Activated CD4-positive, alpha-beta T cell treated with anti-CD3 and anti-CD28 coated beads for 4 hours (primary cell): ENCODE measurements at places on chromosomes 7 and 10.

GRCh38 chr10:6603142-6604125, 23.4 kb upstream of the PRKCQ start:
- DNase-seq: no peak

GRCh38 chr7:39567294-39567693, 1.1 kb downstream of the YAE1 start:
- no peak for DNase-seq

- peak; percentile 52 for DNase-seq
These were observed 72.6 kb upstream of the PDLIM1 start for GRCh38 chr10:95363303-95363912.

- no peak for DNase-seq
These were observed 79.4 kb upstream of the LRRN3 start for GRCh38 chr7:111011520-111011919.

DNA sequence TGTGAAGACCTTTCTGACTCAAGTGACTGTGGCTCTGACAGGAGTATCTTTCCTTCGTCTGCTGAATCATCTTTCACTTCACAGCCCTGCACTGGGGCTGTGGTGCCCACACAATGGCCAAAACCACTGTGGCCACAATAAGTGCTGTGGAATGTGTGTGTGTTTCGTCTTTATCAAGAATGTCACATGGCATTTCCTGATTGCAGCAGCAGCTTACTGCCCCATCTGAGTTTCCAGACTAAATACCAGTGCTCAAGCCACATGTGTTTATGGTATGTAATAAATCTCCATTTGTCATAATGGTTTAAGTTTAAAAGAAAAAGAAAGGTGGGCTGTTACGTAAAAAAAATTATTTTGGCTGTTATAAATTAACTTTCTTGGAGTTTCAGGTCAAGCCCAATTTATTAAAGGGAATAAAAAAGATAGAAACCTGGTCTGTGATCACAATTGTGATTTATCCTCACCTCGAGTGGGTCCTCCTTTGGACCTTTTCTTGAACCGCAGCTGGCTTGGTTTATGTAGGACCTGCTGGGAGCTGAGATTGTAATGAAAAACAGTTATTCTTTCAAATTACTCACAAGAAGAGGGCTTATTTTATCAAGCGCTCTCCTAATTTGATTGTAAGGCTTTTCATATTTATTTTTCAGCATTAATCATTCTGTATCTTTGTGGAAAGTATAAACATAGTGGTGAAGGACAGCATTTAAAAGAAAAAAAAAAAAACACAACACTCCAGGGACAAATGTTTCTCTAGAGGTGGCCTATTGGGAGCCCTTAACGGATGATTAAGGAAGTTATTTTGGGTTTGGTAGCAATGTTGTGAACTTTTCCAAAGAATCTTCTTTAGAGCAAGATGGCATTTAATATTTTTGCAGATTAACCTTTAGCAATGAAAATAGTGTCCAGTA, 116.2 kb downstream of the LRMDA start:
- no peak for DNase-seq

DNA sequence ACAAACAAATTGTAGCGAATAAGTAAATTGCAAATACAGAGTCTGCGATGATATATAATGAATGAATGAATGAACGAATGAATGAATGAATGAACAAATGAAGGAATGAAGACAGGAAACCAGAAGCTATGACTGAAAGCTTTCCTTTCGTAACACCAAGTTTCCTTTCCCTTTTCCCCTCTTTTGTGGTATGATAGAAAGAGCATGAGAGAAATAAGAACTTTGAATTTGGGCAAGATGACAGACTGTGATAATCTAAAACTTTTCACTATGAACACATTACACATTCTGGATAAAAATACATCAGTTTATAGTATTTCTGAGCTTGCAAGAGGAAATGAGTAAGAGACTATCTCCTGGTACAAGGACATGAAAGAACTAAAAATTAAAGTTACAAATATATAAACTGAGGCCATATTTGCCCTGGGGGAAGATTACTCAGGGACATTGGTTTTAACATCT, 8.4 kb upstream of the UCN3 start:
- DNase-seq: no peak

DNA sequence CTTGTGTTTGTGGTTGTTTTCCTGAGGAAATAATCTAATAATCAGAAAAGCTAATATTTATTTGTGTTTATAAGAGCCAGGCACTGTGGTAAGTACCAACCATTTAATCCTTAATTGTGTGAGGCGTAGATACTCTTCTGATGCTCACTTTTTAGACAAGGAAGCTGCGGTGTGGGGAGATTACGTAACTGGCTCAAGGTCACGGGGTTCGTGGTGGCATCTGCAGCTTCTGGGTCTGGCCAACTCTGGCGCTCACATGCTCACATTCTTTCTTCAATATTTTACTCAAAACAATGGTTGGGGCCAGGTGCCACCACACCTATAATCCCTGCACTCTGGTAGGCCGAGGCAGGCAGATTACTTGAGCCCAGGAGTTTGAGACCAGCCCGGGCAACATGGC, 77.6 kb downstream of the RALA start:
- no peak for DNase-seq

DNA sequence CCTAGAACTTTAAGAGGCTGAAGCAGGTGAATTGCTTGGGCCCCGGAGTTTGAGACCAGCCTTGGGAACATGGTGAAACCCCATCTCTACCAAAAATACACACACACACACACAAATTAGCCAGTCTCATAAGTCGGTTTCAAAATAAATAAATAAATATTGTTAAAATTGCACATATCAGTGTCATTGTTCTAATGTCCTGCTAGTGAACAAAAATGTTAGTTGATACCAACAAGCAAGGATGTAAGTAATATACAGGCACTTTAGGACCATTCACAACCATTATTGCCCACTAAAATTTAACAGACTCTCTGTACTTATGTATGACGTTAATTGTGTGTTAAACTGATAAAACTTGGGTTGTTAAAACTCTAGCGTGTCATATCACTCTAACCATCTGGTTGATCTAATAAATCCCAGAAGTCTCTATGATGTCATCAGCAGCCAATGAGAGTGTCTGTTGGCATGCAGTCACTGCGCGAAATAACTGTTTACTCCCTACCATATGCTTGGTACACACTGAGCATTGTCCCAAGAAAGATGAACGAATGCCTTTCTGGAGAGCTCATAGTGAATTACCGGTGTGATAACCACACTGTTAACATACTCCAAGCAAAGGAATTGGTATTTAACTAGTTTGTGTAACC, 30.4 kb upstream of the OTUD1 start:
- no peak for DNase-seq

DNA sequence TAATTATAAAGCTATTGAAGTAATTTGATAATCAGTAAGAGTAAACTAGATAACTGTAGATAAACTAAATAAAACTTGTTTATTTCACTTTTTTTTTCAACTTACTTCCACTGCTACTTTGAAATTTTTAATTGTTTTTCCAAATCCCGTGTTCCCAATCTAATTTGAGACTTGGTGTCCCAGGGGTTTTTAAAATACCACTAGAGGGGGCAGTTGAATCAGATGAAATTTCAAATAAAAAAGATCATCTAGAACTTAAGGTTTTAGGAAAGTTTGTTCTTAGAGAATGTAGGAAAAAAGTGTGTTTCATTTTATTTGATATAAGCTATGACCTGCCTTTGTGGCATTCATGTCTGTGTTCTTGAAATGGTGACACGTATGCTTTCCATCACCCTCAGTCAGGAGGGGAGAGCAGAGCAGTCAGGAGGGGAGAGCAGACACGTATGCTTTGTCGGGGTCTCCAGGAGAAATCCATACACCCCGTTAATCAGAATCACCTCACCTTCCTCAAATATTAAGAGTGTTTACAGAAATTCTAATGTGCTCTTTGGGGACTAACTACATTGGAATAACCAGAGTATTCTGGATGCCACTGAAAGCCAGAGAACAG, 49.9 kb downstream of the C10orf67 start:
- DNase-seq: no peak

GRCh38 chr10:82660205-82660604, 785.2 kb downstream of the NRG3 start:
- no peak for DNase-seq

DNA sequence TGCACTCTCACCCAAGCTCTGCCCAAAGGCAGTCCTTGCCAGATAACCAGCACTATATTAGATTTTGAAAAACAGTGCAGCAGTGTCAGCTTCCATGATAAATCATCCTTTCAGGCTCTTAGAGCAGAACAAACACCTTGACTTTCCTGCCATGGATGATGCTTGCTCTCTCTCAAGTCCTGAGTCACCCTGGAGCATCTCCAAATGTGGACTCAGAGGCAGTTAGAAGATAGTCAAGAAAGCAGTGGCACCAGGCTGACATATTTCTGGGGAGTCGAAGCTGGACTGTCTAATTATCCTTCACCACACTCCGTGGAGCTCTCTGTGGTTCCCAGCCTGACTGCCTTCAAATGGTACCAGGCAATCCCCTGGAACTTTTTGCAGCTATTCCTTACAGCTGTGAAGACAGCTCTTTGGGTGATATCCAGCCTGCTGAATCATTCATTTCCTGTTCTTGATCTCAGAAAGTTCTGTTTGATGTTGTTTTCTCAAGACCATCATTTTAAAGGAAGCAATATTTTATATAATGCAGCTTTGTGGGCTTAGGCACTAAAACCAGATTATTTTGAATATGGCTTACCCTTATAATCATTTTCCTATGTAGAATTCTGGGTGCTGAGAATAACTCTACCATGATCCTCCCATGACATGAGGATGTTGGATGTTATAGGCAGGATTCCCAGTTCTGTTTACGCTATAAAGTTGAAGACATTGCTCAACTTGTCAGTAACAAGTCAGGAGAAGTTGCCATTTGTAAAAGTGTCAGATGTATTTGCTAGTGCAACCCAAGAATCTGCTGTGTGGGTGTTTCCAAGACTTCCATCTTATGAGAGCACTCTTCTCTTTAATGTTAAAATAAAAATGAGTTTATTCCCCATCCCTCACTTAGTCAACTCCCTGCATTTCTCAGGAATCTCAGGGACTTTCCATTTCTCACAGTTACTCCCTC, 233.8 kb downstream of the C7orf25 start:
- no peak for DNase-seq

GRCh38 chr7:294440-295154, 4.6 kb downstream of the FOXL3 start:
- no peak for DNase-seq

DNA sequence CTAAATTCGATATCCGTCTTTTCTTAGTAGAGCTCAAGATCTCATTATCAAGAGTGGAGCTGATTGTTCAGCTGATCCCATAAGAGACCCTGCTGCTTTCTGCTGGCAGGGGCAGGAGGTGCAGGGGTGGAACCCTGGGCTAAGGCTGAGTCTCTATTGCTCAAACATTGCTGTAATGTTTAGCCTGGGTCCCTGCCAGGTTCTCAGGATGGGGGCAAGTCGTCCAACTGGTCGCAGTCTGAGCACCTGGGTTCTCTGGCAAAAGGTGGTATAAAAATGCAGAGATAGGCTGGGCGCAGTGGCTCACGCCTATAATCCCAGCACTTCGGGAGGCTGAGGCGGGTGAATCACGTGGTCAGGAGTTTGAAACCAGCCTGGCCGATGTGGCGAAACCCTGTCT, 62.0 kb upstream of the NRBF2 start:
- DNase-seq: no peak

- DNase-seq: no peak
These were observed 1.3 kb downstream of the CUL1 start for GRCh38 chr7:148699782-148700629.

GRCh38 chr10:3412071-3412582, 239.5 kb upstream of the PITRM1 start:
- no peak for DNase-seq

DNA sequence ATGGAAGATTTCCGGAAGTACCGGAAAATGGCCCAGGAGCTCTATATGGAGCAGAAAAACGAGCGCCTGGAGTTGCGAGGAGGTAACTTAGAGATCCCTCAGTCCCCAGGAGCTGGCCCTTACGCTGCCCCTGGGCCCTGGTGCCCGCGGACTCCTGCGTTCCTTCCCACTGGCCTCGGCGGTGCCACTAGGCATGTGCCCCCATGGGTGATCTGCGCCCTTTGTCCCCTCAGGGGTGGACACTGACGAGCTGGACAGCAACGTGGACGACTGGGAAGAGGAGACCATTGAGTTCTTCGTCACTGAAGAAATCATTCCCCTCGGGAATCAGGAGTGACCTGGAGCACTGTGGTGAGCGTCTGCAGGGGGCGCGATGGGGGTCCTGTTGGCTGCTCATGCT, 24.2 kb upstream of the CHST12 start:
- DNase-seq: no peak
